Activated CD4-positive, CD25-positive, alpha-beta regulatory T cell treated with anti-CD3 and anti-CD28 coated beads, Interleukin-2, amount 50 U/mL, for 16 hours (primary cell): ENCODE measurements at places on chromosomes 7 and 10.

DNA sequence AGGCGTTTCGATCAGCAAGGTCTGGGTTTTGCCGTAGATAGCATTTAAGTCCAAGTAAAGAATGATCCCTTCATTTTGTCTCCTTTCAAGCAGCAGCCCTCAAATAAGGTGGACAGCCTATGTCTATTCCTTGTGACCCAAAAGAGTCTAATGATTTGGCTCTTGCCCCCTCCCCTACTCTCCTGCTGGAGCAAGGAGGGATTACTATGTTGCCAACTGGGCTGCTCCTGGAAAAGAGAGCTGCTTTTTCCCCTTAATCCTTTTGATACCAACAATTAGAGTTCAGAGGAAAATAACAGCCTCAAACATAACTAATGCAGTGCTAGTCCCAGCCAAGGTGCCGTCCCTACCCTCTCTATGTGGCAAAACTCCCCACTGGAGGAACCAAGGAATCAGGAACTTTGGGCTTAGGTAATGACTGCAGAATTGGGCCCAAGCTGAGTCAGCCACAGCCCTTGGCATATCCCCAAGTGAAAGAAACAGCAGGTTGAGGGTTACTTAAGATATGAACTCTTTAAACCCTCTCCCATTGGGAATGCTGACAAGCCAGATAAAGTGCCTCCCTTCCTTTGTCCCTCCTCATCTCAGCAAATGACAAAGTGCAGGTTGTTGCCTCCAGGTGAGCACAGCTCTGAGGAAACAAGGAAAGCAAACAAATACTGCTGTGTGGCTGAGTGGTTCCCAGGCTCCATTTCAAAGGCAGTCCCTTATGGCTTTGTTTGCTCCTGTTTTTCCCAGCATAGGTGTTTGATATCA is 643.7 kb downstream of the INHBA start:
- DNase-seq, result no peak

- DNase-seq, result no peak
These were observed 267.9 kb upstream of the LRGUK start for GRCh38 chr7:133859231-133859630.

GRCh38 chr7:43044511-43044910 is 67.9 kb upstream of the HECW1 start:
- DNase-seq, result no peak

- no peak for DNase-seq
These were observed 23.8 kb downstream of the C10orf105 start for GRCh38 chr10:71695502-71696476.

DNA sequence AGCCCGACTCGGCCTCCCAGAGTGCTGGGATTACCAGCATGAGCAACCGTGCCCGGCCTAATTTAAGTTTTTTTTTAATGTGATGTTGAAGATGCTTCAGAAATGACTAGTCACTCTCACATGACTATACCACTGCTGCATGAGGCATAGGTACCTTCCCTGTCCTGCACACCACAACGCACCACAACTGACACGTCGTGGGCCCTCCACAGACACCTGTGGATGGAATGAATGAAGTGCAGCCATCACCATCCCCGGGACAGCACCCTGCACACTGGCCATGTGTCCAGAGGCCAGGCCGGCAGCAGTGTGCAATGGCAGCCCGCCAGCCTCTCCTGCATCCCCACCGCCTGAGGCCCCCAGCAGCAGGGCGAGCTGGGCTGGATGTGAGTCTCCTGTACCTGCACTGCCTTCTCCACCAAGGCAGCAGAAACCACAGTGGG is 55.1 kb downstream of the VOPP1 start:
- DNase-seq, result no peak

DNA sequence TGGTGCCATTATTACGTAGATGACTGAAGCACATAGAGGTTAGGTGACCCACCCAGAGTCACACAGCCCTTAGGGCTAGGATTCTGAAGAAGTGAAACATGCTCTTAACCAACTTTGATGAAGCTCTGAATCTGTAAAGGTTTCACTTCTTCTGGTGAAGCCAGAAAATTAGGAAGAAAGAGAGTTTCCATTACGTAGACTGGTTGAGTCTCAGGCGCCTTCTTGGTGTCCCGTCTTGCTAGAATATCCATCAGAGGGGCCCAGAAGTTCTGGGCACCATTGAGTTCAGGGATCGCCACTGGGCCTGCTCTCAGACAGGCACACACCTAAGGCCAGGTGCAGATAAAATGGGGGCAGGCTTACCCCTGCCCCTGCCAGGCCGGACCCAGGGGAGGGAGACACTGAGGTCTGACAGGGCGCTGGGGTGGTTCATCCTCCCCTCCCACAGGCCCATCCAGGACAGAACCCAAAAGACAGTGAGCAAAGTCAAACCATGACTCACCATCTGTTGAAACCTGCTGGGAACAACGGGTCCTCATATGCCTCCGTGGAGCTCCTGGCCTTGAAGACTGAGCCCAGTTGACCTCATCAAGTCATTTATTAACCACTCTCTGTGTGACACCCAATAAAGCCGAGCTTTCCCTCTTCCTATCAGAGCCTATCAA is 33.2 kb downstream of the DRGX start:
- no peak for DNase-seq

DNA sequence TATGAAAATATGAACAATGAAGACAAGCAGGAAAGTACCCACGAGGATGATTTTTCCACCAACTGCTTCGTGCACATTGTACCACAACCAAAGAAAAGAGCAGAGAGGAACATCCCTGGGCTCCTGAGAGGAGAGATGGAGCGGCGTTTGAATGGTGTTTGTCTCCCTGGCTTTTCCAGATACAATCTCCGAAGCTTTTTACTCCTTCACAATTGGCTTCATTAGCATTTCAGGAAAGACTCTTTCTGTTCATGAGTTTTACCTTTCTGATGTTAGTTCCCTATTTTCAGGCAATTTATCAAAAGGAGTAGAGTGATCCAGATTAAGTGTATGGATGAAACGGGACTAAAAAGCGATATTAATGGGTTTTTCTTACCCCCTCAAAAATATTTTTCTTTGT is 49.3 kb downstream of the LYZL2 start:
- no peak for DNase-seq

DNA sequence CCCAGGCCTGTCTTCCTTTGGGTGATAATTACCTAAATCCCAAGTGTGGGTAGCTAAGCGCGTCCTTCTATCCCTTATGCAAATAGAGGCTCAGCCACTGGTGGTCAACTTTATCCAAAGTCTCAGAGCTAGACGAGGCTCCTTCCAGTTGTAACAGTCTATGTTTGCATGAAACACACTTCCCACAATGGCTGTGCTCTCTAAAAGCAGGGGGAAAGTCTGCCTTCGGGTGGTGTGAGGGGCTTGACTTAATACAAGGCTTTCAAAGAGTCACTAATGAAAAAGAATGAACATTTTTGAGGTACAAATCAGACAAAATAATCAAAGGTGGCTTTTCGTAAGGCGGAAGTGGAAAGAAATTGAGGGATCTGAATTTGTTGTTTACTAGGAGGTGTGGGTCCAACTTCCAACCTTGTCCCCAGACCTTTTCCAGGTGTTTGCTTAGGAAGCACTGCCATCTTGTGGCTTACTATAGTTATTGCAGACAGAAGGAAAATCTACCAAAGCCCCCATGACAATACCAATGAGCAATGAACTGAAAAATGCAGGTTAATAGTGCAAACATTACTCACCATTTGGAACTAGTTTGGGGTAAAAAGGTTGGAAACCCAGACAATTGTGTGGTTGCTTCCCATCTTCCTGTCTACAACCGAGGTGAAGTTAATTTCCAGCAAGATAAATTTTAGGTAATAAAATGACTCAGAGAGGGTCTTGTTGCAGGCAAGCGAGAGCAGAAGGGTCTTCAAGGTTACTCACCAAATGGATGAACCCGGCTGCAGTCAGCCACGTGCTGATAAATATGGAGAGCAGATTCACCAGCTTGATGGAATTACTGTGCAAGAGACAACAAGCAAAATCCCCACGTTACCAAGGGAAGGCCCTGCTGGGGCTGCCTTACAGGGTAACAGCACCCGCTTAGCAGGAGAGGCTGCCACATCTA is 525.7 kb downstream of the KCNMA1 start:
- no peak for DNase-seq
